ENCODE measurements at places on chromosomes 5 and 9.

DNA sequence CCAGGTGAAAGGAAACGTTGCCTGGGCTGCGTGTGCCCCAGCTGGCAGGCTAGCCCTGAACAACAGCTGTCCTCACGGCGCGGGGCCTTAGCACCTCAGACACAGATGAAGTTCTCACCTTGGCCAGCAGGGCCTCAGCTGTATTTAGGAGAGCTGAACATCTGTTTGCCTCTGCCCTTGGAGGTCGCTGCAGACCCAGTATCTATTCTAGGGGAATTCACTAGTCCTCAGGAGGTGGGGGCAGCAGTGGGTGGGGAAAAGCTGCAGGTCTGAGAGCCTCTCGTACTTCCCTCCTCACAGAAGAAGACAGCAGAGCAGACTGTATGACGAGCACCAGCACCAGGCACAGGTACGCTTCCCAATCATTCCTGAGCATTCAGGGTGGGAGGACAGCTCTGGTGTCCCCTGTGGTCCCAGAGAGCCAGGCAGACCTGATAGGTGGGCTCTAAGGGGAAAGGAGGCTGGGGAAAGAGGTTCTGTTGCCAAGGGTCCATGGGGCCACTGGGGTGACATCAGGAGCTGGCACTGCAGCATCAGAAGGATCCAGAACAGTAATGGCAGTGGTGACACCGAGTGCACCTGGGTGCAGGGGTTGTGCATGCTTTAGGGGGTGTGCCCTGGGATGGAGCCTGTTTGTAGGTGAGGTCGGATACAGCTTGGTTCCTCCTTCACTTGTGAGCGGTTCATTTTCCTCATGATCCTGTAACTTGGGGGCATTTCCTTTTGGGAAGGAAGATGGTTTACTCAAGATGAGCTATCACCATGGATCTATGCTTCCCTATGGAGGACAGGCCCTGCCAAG is 13.8 kb downstream of the CD74 start:
- DNase-seq, result no peak

GRCh38 chr9:137907776-137908175 is 30.2 kb downstream of the CACNA1B start:
- no peak for DNase-seq

DNA sequence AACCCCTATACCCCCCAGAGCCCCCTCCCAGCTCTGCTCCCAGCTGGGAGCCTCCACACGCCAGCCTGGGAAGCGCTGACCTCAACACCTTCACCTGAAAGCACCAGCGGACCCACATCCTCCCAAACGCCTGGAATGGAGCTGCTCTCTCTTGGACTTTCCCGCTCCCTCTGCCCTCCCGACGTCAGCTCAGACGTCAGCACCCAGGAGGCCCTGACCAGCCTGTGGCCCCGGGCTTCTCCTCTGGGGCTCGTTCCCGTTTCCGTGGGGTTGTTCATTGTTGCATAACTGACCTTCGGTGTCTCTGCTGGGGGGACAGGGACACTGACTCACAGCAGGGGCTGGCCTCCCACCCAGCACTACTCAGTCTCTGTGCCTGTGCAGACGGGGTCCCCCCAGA is 35.0 kb upstream of the SLC6A3 start:
- DNase-seq, result no peak

DNA sequence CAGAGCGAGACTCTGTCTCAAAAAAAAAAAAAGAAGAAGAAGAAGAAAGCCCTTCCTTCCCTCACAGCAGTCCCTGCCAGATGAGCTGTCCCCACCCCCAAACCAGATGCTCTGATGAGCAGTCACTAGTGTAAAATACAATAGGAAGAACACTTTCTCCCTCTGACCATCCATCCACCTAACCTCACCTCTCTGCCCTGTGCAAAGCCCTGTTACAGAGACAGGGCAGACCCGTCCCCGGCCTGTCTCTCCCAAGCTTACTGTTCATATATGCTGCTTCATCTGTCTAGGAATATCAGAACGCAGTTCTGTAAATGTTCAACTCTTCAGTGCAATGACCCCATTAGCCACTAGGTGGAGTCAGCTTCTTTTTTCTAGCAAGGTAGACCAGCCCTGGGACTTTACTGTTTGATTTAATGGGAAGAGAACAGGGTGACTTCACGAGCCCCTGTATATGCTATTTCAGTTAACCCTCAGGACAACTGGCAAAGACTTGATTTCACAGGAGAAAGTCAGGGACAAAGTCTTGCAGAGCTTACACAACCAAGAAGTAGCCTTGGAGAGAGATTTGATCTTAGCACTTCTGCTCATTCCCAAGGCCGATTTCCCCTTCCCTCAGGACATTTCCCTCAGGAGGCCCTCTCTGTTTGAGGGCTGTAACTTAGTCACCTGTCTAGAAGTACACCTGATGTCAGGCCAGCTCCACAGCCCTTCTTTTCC is 14.9 kb upstream of the FGFR4 start:
- peak; percentile 91 for DNase-seq

GRCh38 chr9:16954040-16954439 is 83.6 kb upstream of the BNC2 start:
- no peak for DNase-seq

GRCh38 chr5:173984218-173984617 is 4.8 kb upstream of the C5orf47 start:
- DNase-seq, result no peak

DNA sequence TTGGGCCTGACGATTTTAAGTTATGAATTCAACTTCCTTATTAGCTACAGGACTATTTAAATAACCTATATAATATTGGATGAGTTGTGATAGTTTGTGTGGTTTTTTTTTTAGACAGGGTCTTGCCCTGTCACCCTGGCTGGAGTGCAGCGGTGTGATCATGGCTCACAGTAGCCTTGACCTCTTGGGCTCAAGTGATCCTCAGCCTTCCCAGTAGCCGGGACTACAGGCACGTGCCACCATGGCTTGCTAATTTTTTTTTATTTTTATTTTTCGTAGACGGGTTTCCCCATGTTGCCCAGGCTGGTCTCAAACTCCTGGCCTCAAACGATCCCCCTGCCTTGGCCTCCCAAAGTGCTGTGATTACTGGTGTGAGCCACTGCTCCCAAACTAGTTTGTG is 17.6 kb downstream of the SPZ1 start:
- no peak for DNase-seq

GRCh38 chr5:58890701-58891085 is 307.8 kb downstream of the RAB3C start:
- no peak for DNase-seq

- no peak for DNase-seq
Observed at GRCh38 chr9:89317282-89317681, 1.0 kb upstream of the SECISBP2 start.

- peak; percentile 64 for DNase-seq
Observed at GRCh38 chr5:76691467-76692273, 24.3 kb upstream of the F2R start.

- DNase-seq, result no peak
Observed at GRCh38 chr9:86176468-86176867, 77.1 kb upstream of the GOLM1 start.

- DNase-seq, result no peak
Observed at GRCh38 chr9:96497117-96497399, 47.1 kb downstream of the HABP4 start.

DNA sequence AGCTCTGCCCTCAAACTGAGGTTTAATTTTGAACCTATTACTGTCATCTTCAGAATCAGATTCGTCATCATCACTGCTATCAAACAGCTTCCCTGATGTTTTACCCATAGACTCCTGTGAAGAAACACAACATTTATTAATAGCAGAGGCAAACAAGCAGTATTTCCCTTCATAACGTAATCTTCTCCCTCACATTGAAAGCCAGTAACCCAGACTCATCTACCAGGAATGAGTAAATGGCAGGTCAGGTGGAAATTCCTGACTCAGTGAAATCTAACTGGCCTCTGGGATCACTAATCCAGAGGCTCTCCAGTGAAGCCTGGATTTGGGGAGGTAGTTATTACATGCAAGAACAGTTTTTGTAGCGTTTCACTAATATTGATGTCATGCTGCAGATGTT is 14.6 kb downstream of the NOL8 start:
- no peak for DNase-seq

GRCh38 chr9:81387360-81388106 is 301.8 kb downstream of the TLE1 start:
- no peak for DNase-seq

GRCh38 chr5:36277521-36278176 is 24.1 kb downstream of the RANBP3L start:
- DNase-seq, result no peak

DNA sequence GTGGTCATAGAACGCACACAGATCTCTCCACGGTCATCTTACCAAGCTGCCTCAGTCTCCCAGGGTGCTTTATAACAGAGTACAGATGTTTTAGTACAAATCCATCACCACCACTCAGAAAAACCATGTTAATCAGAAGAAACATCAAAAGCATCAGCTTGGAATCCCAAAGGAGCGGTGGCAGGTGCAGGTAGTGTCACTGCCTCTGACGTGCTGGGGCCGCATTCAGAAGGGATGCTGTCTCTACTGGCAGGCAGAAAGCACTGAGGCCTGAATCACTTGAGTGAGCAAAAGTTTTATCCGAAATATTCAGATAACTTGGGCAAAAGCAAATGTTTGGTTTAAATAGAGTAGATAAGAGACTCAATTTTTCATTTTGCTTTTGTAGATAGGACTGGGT is 448.4 kb upstream of the ZNF608 start:
- no peak for DNase-seq

- peak; percentile 73 for DNase-seq
Observed at GRCh38 chr5:116759860-116760640, 185.4 kb upstream of the SEMA6A start.

DNA sequence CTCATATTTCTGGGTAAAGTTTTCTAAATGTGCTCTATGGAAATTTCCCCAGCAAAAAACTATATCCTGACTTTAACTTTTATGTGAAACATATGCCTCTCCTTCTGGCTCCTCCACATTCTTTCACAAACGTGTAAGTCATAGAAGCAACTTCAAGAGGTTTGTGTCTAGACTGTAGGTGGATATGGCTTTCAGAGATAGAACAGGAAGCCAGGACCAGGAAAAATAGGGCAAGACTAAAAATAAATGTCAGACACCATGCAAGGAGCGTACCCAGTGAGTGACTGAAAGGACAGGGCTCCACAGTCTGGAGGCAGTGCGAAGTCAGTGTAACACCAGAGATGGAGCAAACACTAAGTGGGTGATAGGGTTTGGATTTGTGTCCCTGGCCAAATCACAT is 240.7 kb downstream of the COX7C start:
- DNase-seq, result no peak

- no peak for DNase-seq
Observed at GRCh38 chr5:79474367-79475151, 39.4 kb downstream of the HOMER1 start.

GRCh38 chr5:179801304-179802206 is 5.1 kb downstream of the MGAT4B start:
- peak; percentile 34 for DNase-seq

DNA sequence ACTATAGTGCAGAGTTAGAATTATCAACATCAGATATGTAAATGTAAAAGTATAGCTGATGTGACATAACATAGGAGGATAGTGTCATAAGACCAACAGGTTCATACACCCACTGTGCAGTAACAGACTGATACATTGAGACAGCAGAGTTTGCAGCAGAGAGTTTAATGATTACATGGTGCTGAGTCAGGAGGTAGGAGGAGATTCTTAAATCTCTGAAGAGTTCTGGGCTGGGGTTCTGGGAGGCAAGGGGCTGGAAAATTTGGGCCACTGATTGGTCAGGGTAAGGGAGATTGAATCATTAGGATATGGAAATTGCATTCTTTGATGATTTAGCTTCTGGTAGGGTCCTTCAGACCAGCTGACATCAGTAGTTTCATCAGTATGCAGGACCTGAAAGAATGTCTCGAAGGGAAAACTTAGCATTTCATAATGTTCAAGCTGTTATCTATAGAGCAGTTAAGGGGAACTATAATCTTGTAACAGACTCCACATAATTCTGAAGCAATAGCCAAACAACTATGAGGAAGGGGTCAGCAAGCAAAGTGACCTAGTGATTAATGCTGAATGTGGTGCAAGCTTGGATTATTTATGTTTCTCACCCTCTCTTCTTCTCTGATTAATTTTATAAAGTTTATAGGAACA is 35.6 kb downstream of the CCL28 start:
- DNase-seq, result no peak

DNA sequence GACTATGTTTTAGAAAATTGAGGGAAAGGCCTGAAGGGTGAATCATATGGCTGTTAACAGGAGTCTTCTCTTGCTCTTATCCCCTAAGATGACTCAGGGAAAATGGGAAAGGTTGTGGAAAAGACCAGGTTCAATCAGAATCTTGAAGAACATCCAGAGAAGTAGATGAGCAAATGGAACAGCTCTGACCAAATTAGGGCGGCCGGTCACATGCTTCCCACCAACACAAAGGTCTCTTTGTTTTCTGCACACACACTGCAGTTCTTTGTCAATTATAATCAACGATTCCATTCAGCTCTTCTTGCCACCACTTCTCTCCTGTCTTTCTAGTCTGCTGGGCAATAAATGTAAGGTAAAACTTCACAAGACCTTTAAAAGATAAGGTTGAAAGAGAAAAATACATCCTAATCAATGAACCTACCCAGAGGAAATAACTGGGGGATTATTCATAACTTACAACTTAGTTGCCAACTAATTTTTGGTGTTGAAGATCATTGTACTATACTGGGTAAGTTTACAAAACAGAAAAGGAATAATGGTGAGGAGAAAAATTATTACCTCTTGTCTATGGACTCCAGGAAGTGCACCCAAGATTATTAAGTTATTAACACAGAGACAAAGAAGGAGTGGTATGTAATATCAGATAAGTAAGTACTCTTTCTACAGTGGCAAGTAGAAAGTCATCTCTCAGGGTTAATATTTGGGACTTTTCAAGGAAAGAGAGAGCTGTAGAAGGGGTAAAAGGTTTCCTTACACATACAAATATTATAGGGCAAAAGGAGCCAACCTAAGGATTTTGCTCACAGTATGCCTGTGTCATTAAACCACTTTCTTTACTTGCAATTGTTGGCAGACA is 441.9 kb upstream of the PIK3R1 start:
- peak; percentile 16 for DNase-seq

GRCh38 chr9:19122490-19123042 is 4.7 kb downstream of the PLIN2 start:
- no peak for DNase-seq

DNA sequence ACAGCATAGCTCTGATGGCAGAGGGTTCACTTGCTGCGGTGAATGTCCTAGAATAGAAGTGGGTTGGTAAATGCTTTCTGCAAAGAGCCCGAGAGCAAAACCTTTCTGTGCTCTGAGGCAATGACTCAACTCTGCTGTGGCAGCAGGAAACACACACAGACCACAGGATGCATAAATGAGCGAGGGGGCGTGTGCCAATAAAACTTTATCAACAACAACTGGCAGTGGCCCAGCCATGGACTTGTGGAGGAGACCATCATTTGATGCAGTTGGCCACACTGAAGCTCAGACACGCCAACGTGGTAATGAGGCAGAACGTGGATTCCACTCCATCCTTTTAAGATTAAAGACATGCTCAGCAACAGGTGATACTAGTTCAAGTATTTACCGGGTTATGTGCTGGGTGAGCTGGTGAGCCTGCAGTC is 6.8 kb downstream of the MRPL36 start:
- peak; percentile 98 for DNase-seq

- no peak for DNase-seq
Observed at GRCh38 chr9:106600955-106601560, 261.9 kb upstream of the ZNF462 start.

- DNase-seq, result peak; percentile 43
Observed at GRCh38 chr5:40291338-40291737, 388.4 kb upstream of the PTGER4 start.

- no peak for DNase-seq
Observed at GRCh38 chr9:137373611-137373980, 49.4 kb downstream of the EXD3 start.

GRCh38 chr5:97559827-97560598 is 377.0 kb upstream of the RIOK2 start:
- no peak for DNase-seq

GRCh38 chr9:68975365-68976043 is 38.4 kb downstream of the PRKACG start:
- DNase-seq, result no peak

All from brain microvascular endothelial cell (primary cell).